ENCODE measurements at places on chromosomes 7 and 10.
A peak's percentile ranks its signal among the peaks of the same experiment; 100 is the strongest.

DNA sequence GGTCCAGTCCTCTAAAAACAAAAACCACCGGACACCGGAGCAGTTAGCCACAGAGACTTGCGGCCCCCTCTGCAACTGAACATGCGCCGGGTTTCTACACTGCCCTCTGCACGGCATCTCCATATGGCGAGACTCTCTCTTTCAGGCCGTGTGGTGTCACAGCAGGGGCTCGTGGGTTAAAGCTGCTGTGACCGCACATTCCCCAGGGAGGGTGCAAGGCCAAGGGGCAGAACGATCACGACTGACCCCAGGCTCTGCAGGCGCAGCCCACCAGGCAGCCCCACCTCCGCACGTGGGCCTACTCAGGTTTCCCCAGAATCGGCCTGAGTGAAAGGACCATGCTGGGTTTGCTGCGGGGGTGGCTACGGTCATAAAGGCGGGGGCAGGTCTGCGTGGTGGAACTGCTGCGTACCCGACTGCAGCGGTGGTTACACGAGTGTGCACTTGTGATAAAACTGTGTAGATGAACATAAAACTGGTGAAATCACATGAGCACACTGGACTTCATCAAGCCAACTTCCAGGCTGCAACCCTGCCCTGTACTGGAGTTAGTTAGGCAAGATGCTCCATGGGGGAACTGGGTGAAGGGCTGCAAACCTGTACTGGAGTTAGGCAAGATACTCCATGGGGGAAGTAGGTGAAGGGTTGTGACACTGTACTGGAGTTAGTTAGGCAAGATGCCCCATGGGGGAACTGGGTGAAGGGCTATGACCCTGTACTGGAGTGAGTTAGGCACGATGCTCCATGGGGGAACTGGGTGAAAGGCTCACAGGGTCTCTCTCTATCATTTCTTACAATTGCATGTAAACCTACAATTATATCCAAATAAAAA is 81.4 kb upstream of the PPP2R2D start:
- no peak for DNase-seq

- peak; percentile 24 for DNase-seq
Observed at GRCh38 chr7:28207486-28208158, 27.0 kb upstream of the JAZF1 start.

DNA sequence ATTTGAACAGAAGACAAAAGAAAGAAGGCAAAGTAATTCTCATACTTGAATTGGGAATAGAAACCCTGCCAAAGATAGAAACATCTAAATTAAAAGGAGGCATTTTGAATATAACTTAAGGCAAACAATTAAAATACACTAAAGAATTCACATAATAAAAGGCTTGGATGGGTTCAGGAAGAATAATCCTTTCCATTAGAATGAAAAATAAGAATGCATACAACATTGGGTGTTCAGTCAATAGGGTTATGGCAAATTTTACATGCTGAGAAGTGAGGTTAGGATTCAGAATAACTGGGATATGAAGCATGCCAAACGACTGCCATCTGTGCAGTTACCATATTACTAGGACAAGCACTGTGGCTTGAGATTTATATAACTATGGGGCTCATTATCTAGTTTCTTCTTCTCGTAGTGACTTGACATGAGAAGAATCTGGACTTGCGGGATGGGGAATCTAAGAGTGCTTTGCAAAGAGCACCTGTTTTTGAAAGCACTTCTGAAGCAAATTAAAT is 326.5 kb downstream of the THSD7A start:
- no peak for DNase-seq

GRCh38 chr7:37784015-37784414 is 64.4 kb upstream of the NME8 start:
- no peak for DNase-seq

GRCh38 chr10:19417740-19418139 is 369.1 kb downstream of the MALRD1 start:
- no peak for DNase-seq

DNA sequence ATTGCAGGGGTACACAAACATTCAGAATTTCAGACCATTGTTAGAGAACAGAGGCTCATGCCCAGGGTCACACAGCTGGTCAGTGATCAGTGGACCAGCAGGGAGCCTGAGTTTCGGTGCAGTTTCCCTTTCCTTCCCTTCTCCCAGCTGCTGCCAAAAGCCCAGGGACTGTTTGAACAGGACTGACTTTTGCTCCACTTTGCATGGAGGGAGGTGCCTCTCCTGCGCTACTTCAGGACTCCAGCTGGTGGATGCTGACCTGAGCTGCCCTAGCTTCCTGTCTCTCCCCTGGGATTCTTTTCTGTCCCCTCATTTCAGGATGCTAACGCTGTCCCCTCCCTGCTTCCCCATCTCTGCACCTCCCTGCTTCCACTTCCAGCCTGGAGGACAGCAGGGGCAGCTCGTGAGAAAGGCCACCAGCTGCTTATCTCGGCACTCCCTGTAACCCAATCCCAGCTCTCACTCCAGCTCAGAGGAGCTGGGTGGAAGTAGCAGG is 14.5 kb downstream of the SH2D4B start:
- peak; percentile 34 for DNase-seq

DNA sequence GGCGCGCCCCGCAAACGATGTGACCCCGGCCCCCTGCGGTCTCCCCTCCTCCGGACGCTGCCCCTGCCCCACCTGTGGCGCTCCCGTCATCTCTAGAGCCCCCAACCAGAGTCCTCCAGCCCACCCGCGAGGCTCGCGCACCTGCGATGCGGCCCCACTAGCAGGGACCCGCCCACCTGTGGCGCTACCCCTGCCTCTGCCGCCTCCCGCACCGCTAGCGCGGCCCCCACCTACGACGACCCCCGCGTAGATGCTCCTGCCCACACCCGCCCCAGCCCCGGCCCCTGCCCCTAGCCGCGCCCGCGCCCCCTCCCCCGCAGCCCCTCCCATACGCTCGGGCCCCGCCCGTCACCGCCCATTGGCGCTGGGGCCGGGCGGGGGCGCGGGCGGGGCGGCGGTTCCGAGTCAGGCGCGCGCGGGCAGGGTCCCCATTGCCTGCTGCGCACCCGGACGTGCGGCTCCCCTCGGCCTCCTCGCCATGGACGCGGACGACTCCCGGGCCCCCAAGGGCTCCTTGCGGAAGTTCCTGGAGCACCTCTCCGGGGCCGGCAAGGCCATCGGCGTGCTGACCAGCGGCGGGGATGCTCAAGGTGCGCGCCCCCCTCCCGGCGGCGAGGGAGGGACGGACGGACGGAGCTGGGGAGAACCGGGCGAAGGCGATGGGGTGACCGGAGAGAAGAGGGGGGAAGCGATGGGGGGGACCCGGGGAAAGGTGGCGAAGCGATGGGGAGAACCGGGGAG is at the start of gene PFKP:
PFKP (plus strand) TSS at position 431 of the 741 bp plus-strand sequence; CDS start at position 479, 48 bp downstream.
- DNase-seq: no peak

DNA sequence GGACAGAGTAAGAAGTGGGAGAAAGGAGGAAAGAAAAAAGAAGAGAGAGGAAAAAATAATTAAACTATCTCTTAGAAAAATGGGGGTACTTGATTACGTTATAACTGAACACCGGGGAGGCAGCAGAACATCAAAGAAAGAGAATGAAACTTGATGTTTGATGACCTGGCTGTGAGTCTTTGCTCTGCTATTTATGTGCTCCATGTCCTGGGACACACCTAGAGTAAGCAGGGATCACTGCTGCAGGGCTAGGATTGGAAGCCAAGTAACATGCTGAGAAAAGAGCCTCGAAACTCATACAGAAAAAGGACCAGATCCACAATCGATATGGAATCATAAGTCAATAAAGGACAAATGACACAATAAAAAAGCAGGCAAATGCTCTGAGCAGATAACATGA is 56.7 kb upstream of the COL13A1 start:
- DNase-seq: no peak

DNA sequence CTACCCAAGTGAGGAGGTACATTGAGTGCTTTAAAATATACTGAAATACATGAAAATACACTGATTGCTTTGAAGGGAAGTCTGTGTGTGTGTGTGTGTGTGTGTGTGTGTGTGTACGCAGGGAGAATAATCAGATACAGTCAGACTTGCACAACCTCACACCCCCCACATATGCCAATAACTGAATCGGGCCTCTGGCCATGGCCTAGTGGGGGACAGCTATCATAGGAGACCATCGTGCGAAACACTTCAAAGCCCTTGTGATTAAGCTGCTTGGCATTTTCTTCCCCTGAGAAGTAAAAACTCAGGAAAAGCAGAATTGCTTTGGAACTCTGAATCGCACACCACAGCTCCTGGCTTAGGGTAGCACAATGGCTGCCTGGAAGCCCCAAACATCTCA is 135.1 kb downstream of the C10orf105 start:
- peak; percentile 89 for DNase-seq

- DNase-seq: no peak
Observed at GRCh38 chr10:58951746-58952145, 224.7 kb upstream of the PHYHIPL start.

DNA sequence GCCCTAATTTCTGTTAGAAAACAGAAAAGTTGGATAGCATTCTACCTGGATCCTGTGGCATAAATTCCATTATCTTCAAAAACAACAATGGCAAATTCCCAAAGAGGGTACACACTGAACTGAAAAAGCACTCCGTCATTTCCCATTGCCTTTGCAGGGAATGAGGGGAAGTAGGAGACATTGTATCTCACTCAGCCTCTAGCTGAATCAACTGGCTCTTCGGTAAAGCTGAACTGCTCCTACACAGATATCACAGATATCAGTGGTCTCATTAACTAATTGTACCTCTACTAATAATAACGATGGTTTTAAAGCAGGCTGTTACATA is 64.2 kb upstream of the PRKAR2B start:
- no peak for DNase-seq

- no peak for DNase-seq
Observed at GRCh38 chr10:96719850-96720421, 378 bp downstream of the PIK3AP1 start.

DNA sequence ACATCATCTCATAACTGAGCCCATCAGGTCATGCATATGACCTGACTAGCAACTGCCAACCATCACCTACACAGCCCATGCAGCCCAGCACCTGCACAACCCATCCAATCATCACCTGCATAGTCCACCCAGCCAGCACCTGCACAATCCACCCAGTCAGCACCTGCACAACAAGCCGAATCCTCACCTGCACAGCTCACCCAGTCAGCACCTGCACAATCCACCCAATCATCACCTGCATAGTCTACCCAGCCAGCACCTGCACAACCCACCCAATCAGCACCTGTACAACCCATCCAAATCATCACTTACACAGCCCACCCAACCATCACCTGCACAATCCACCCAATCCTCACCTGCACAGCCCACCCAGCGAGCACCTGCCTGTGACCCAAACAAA is 33.4 kb upstream of the WDFY4 start:
- no peak for DNase-seq

GRCh38 chr10:106158241-106158640 is 1006.3 kb downstream of the SORCS1 start:
- DNase-seq: no peak

GRCh38 chr7:115037128-115037802 is 115.4 kb downstream of the MDFIC start:
- no peak for DNase-seq

- peak; percentile 88 for DNase-seq
Observed at GRCh38 chr7:112157072-112157471, 49.1 kb downstream of the DOCK4 start.

GRCh38 chr10:48656914-48657305 is 27.8 kb upstream of the WDFY4 start:
- DNase-seq: no peak

DNA sequence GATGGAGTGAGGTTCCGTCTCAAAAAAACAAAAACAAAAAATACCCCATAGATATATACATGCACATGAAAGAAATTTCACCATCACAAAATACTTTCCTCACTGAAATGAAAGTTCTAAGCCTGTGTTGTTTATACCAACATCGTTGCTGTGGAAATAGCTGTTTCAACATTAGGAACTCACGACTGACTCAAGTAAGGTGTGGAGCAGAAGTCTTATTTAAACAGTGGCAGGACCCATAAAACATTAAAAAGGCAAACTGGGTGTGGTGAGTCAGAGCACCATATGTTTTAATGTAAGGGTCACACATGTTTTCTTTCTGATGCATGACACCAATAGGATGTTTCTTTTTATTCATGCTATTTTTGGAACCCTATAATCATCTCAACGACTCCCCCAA is 48.3 kb downstream of the BAIAP2L1 start:
- DNase-seq: peak; percentile 90

DNA sequence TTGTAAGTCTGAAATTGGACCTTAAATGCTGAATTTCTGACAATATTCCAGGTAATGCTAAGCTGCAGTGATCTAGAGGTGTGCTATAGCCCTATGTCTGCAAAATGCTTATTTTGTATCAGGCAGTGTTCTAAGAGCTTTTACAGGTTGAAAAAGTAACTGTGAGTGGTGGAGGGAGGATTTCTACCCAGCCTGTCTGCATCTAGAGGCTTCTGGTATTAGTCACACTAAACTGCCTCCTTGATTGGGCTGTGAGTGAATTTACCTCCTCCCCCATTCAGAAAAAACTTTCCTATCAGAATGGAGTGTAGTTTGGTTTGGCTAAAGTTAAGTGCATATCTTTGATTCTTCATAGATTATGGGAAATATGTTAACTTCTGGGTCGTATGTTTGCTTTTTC is 56.8 kb downstream of the BBS9 start:
- DNase-seq: peak; percentile 83

DNA sequence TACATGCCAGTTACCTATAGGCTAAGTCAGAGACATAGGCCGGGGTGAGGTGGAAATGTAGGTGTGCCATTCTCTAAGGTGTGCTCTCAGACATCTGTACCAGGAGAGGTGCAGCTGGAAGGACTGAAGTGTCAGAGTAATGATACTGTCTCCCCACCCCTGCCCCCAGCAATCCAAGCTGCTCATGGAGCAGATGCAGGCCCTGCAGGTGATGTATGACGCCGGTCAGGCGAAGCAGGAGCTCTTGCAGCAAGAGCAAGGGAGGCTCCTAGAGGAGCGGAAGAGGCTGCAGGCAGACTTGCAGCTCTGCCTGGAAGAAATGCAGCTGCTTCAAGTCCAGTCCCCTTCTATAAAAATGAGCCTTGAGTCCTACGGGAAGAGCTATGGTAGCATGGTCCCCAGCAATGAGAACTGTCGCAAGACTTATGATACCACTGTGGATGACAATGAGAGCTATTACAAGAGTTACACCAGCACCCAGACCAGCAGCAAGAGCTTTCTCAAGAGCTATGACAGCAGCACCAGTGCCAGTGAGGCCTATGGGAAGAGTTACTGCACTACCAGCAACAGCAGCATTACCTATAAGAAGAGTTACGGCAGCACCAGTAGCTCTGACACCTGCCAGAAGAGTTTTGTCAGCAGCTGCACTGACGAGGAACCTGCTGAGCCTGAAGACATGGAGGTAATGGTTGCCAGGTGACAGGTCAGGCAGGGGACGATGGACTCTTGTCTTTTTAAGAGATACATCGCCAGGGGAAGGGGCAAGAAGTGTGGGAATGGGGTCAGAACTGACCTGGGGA is 18.4 kb upstream of the FLNC start:
- DNase-seq: no peak
